ENCODE measurements at places on chromosomes 7 and 10.

GRCh38 chr10:12579954-12580858, 230.9 kb downstream of the CAMK1D start:
- no peak for DNase-seq

DNA sequence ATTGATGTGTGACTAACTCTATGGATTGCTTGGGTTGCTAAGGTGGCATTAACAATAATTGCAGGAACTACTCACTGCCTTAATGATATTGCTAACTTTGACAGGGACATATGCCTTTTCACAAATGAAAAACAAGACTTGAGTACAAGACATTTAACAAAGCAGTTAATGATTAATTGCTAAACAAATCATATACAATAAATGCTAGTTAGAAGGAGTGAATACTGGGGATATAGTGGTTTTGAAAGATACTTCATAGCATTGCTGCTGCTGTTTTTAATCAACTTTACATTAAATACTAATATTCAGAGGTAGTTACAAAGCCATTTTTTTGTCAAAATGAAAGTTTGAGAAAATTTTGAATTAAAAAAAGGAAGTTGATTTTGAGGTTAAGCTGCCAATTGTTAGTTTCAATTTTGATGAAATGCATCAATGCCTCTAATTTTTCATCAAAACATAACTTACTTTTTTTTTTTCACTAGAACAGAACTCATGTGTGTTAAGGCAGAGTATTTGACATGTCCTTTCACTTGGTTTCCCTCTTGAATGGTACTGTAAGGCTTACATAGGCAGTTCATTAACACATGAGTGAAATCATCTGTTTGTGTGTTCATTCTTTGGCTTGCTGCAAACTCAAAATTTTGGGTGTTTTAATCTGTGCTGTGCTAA, 106.2 kb upstream of the SEMA3D start:
- DNase-seq: no peak

DNA sequence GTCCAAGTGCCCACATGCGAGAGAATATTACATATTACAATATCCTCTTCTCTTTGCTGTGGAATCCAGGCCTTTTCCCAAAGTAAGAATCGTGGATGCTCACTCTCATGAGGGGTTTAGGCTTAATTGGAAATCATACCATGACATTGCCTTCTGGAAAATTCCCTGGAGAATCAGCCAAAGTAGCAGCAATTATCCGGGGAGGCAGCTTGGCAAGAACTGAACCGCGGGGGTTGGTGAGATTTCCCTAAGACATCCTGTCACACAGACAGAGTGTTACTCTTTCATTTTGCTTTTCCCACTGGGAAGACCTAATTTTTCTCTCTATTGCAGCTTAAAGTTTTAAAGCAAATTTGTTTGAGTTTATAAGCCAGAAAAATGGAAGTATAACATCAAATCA, 463.6 kb upstream of the DPP6 start:
- no peak for DNase-seq

DNA sequence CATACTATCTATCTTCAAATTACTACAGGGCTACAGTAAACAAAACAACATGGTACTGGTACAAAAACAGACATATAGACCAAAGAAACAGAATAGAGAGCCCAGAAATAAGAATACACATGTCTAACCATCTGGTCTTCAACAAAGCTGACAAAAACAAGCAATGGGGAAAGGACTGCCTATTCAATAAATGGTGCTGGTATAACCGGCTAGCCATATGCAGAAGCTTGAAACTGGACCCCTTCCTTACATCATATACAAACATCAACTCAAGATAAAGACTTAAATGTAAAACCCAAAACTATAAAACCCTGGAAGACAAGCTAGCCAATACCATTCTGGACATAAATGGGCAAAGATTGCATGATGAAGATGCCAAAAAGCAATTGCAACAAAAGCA, 1143.7 kb downstream of the DNAJB9 start:
- no peak for DNase-seq

DNA sequence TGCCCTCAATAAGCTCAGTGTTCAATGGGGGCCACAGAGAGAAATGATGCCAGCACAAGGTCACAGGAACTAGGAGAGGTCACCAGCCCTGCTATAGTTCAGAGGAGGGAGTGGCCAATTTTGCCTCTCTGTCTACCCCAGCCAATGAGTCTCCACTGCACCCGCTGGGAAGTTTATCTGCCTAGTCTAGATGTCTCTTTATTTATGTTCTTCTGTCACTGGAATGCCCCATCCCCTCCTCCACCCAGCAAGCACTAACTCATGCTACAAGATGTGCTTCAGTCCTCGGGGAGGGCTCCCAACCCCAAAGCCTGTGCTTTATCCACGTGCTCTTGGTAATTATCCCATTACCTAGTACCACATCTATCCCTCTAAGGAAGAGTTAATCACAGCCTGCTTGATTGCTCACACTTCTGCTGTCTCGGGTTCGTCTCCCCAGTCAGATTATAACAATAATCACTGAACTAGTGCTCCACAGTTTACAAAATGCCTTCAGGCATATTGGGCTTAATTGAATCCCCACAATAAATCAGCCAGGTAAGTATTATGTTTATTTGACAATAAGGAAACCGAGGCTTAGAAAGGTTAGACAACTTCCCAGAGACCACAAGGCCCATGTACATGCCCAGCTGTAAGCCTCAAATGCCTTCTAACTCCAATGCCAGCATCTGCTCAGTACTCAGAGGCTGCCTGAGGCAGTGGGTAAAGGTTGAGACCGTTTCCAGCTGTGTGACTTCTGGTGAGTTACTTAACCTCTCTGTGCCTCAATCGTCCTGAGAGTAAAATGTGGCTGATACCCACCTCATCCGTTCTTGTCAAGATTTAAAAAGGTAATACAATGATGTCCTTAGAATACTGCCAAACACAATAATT, 3.9 kb downstream of the HIP1 start:
- DNase-seq: no peak

DNA sequence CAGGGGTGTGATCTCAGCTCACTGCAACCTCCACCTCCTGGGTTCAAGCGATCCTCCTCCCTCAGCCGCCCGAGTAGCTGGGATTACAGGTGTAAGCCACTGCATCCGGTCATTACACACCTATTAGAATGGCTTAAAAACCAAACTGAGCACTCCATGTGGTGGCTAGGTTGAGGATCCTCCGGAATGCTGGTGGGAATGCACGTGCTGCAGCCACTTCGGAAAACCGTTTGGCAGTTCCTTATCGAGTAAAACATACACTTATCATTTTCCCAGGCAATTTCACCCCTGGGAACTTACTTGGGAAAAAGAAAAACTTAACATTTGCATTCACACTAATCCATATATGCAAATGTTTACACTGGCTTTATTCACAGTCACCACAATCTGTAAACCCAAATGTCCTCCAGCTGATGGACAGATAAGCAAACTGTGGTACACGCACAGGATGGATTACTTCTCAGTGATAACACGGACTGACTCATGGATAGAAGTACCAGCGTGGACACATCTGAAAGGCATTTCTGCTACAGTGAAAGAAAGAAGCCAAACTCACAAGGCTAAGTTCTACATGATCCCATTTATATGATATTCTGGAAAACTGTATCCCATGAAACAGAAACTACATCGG, 20.4 kb downstream of the RFC2 start:
- DNase-seq: no peak
